ENCODE measurements at places on chromosomes 1 and 21.

DNA sequence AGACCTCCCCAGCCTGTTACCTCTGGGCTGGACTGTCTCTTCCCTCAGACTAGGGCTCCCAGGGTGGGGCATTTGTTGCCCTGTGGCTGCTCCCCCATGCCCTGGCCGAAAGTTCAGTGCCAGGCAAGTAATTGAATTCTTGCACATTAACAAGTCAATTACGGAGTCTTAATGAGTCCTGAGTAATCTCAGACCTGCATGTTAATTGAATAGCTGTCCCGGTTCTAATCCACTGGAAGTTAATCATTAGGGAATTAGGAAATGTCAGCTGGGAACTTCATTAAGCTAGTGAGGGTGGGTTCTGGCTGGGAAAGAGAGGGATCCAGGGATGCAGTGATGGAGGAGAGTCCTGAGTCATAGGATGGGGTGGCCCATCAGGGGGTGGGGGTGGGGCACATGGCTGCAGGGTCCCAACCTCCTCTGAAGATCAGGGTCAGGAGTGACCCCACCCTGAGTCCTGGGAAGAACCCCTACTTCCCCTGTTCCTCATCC lies 47.1 kb upstream of the CSF3R start:
- DNase-seq = no peak

- DNase-seq = peak; percentile 75
Observed at GRCh38 chr1:40143891-40144575, 17.2 kb upstream of the RLF start.

GRCh38 chr1:14482784-14483450 lies 115.6 kb upstream of the KAZN start:
- no peak for DNase-seq

DNA sequence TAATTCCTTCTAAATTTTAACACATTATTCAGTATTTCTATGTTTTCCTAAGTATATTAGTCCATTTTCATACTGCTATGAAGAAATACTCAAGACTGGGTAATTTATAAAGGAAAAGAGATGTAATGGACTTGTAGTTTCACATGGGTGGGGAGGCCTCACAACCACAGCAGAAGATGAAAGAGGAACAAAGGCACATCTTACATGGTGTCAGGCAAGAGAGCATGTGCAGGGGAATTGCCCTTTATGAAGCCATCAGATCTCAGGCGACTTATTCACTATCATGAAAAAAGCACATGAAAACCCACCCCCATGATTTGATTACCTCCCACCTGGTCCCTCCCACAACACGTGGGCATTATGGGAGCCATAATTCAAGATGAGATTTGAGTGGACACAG lies 15.6 kb downstream of the GBP5 start:
- DNase-seq = no peak
